ENCODE measurements at places on chromosomes 7 and 10.

DNA sequence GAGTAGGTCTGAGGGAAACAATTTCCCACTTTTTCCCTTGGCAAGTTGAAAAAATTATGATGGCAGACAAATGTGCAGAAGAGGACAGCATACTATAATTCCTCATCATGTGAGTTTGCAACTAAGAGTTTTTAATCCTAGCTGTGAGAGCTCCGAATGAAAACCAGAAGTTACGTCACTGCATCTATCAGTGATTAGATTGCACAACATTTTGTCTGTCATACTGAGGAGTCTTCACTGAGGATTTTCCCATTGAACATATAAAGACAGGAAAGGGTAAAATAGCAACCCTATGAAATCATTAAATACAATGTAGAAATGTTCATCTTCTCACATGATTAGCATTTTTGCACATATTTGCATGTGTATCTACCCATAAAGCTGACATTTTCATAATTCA lies 45.8 kb downstream of the ZNF736 start:
- DNase-seq = no peak

GRCh38 chr7:109579901-109580300 lies 1010.2 kb downstream of the DNAJB9 start:
- no peak for DNase-seq

GRCh38 chr10:69949770-69950169 lies 102.9 kb upstream of the MACROH2A2 start:
- no peak for DNase-seq

DNA sequence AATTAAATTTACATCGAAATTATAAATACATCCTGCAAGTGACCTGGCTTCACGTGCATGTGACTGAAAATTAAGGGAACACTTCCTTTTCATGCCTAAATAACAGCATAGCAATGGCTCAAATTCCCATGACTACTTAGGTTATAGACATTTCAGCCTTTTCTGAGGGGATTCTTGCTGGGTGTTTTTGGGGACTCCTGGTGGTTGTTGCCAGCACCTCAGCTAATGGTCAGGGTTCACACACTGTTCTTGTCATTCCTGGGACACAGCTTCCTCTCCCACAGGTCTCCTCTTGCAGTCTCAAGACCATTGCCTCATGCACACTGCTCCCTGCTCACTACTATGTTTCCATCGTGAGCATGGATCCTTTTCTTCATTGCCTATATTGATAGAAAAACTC lies 148.9 kb upstream of the GLI3 start:
- DNase-seq = no peak

GRCh38 chr10:86663046-86663345 lies 5.3 kb upstream of the LDB3 start:
- no peak for DNase-seq

DNA sequence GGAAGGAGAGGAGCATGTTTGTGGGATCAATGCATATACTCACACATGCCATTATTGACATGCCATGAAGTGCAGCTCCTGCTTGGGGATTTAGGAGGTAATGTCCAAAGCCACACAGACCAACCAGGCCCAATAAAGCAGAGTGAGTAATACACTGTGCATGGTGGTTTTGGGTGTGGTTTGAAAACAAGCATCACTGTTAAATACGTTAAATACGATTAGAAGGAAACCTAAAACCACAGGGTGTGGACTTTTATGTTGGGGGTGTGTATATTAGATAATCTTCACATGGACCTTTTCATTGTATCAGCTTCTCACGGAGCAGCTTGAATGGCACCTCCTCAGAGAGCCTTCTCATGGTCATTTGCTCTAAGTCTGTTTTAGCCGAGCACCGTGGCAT lies 10.4 kb upstream of the EIF3A start:
- peak; percentile 37 for DNase-seq

DNA sequence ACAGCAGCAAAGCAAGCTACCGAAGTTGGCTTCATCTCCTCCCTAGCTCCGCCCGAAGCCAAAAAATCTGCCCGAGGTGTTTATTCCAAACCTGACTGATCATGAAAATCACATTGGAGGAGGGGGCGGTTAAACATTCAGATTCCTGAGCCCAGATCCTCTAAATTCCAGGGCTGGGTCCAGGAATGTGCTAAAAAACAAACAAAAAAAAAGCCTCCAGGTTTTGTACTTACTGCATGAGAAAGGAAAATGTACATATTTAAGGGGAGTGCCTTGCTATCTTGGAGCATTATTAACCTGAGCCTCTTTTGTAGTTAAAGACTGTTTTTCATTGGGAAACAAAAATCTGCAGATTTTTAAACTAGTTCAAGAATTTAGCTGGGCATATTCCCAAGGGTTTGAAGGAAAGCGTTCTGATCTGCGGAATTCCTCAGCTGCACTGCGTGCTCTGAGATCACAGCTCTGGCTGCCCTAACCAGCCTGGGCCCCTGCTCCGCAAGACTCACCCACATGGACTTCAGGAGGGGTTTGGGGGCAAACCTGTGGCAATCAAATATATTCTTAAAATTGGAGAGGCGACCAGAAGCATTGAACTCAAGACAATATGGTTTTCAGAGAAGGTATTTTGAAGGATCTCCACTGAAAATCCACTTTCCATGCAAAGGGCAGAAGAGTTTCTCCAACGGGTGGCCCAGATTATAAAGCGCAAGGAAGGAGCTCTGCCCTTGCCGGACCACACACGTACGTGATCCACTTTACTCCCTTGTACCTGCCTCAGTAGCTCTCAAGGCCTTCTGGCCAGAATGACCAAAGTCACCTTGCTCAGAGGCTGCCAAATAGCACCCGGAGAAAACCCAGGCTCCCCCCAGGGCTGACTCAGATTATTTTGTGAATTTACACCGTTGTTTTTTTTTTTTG lies 10.0 kb upstream of the TNS3 start:
- DNase-seq = no peak

GRCh38 chr10:32419615-32420014 lies 26.3 kb upstream of the CCDC7 start:
- DNase-seq = no peak

GRCh38 chr10:114174695-114175188 lies 739 bp upstream of the CCDC186 start:
- DNase-seq = no peak

DNA sequence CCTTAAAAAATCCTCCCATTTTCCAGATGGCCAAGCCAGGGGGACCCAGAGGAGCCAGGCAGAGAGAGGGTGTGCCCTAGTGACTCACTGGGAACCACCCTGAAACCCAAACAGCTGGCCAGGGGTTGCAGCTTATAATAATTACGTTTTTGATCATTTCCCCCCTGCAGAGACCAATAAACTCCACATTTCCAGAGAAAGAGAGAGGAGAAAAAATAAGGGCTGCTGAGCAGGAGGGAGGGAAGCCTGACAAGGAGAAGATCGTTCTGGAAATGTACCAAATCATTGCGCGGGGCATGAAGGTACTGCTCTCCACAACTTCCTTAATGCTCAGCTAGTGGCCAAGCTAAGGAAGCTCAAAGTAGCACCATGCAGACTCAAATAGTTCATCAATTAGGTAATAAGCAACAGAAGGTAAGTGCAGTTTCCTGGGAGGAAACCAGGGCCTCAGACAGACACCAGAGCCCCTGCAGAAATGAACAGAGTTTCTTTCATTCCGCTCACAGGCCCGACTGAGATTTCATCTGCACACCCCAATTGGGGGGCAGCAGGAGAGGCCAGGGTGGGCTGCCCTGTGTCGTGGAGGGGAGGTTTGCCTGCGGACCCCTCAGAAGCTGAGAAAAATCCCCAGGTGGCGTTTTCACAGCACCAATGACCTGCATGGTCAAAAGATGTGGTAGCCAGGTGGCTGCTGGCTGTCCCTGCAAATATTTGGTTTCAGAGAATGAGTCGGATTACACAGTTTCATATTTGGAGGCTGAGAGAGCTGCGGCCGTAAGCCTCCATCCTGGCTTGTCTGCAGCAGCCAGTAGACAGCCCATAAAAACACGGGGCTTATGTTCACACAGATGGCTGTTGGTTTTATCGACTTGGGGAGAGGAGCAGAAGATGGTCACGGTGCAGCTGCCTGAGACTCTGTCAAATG lies 153.2 kb upstream of the LYZL2 start:
- no peak for DNase-seq

DNA sequence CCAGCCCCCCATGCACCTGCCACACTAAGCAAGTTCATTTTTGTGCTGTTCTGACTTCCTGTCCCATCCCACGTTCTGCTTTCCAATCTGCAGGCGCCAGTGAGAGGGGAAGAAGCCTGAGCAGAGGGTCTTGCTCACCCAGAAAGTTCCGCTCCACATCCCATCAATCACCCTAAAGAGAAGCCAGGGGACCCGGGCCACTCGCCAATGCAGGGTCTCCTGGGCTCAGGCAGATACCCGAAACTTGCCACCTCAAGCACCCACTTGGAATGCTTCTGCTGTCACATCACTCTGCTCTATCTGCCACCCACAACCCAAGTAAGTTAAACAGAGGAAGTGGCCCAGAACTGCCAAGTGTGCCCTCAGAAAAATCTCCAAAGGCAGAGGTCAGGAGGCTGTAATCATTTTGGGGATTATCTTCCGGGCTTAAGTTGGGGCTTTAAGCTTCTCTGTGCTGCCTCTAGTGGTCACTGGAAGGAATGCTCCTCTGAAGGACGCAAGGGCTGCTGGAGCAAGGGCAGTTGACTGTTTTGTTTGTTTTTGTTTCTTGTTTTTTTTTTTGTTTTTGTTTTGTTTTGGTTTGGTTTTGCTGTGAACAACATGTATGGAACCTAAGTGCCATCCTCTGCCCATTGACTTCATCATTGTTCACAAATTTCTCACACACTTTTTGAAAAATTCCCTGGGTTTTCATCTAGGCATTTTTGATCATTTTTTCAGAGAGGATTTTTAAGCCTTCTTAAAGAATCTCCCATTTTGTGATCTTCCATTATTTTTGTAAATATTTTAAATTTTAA lies 25.5 kb downstream of the PRR15 start:
- no peak for DNase-seq

- DNase-seq = peak; percentile 53
Observed at GRCh38 chr10:4847561-4848355, 21.8 kb downstream of the AKR1E2 start.

DNA sequence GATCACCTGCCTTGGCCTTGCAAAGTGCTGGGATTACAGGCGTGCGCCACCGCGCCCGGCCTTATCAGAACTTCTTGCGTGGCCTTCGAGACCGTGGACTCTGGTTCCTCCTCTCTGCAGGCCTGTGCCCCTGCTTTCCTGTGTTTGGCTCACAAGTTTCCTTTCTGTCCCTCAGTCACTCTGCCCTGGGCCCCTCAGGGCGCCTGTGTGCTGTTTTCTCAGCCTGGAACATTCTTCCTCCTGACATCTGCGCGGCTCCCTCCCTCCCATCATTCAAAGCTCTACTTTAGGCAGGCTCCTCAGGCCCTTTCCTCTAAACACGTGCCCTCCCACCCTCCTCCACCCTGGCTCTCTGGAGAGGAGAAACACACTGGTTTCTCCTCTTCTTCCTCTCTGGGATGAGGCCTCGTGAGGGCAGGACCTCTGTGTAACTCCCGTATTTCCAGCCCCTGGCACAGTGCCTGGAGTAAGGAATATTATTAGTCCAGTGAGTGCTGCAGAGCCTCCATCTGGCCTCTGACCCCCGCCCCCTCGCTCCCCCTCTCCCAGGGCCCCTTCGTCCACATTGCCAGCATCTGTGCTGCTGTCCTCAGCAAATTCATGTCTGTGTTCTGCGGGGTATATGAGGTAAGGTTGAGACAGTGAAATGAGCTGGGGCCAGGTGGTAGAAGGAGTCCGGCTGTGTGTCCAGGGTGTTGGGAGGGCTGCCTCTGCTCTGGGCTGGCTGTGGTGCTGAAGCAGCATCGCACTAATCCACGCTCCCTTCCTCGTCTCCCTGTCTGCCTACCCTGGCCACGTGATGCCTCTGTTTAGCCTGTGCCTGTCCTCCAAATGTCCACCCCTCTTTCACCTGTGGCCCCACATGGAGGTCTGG lies 7.1 kb downstream of the CLCN1 start:
- no peak for DNase-seq

GRCh38 chr10:121302541-121303180 lies 295.6 kb downstream of the FGFR2 start:
- DNase-seq = no peak

GRCh38 chr7:22318376-22318775 lies 38.6 kb downstream of the RAPGEF5 start:
- DNase-seq = no peak

DNA sequence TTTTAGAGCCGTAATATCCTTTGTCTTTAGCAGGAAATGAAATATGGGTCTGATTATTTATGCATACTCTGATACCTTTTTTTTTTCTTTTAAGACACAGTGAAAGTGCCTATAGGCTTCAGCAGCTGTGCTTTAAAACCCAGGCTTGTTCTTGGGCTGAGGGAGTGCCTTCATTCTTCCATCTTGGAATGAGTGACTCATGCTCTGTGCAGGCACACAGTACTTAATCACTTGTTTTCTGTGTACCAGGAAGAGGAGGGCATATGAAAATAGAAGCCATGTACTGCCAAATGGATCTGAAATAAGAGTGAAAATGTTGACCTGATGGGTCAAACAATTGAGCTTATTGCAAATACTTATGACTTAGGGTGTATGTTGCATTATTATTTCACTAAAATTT lies 12.0 kb downstream of the INPP5F start:
- DNase-seq = peak; percentile 50

DNA sequence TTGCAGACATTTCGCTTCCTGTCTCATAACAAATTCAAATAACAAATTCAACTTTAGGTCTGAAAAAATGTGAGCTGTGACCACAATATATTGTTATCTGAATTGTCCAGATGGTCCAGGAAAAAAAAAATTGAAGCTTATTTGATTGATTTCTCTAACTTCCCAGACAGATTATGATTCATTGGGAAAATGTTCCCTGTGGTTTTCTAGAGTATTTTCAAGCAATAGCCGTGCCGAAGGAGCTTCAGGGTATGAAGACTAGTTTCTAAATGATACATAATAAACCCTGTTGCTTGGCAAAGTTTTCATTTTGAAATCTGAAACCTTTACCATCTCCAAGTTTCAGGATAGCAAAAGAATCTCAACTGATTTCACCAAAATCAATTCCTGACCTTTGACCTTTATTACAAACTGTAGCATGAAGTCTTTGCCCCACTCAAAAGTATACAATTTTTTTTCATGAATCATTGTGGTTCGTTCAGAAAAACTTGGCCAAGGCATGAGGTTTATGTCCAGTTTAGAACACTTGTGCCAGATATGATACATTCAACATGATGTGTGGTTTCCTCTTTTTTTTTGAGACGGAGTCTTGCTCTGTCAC lies 109.9 kb downstream of the JCAD start:
- peak; percentile 97 for DNase-seq

Data from astrocyte of the cerebellum (primary cell).